ENCODE measurements at places on chromosomes 7 and 10. TPM values are rescaled to one million over a fixed set of nuclear protein-coding genes. Genes with fewer than 3 reads are reported as not detected.

Gene DYNC1I1
- not detected for total RNA-seq

Gene CISD1
- total RNA-seq: 6.3 TPM

Gene IFIT1B
- not detected for total RNA-seq

Gene FAM24B
- total RNA-seq: 11.7 TPM

Gene RHBDD2
- 34.1 TPM for total RNA-seq

Gene SPDYE16
- 0.53 TPM for total RNA-seq

Gene FFAR4
- not detected for total RNA-seq

Gene ACTL6B
- not detected for total RNA-seq

GRCh38 chr10:12697764-12698163 is 303.7 kb downstream of the CCDC3 start:
- H3K4me3 ChIP-seq: no peak overlapping the region
- no peaks in the 10 kb centered on the region for H3K4me1 ChIP-seq
- H3K27ac ChIP-seq: no peak overlapping the region
- DNase-seq: no peak
- H3K36me3 ChIP-seq: peaks cover 8% of the 10 kb centered on the region

DNA sequence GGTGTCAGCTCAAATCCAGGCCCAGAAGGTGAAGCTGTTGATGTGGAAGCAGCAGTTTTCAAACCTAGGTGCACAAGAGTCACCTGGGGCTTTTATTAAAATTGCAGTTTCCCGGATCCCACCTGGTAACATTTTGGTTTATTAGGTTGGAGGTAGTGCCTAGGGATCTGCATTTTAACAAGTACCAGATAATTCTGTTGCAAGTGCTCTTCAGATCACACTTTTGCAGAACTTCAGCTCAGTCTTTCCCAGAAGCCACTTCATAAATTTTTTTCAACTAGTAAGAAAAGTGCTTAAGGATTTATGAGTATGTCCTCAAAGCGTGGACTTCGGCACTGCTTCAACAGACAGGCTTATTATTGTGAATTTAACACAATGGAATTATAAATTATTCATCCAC is 213.8 kb downstream of the ADRA2A start:
- no peaks in the 10 kb centered on the region for H3K27me3 ChIP-seq
- no peak overlapping the region for H3K4me3 ChIP-seq
- no peak overlapping the region for H3K27ac ChIP-seq
- H3K36me3 ChIP-seq: no peaks in the 10 kb centered on the region
- H3K4me1 ChIP-seq: no peaks in the 10 kb centered on the region
- DNase-seq: no peak

GRCh38 chr10:121683366-121683765 is 85.1 kb upstream of the FGFR2 start:
- H3K4me1 ChIP-seq: no peaks in the 10 kb centered on the region
- no peak overlapping the region for H3K4me3 ChIP-seq

DNA sequence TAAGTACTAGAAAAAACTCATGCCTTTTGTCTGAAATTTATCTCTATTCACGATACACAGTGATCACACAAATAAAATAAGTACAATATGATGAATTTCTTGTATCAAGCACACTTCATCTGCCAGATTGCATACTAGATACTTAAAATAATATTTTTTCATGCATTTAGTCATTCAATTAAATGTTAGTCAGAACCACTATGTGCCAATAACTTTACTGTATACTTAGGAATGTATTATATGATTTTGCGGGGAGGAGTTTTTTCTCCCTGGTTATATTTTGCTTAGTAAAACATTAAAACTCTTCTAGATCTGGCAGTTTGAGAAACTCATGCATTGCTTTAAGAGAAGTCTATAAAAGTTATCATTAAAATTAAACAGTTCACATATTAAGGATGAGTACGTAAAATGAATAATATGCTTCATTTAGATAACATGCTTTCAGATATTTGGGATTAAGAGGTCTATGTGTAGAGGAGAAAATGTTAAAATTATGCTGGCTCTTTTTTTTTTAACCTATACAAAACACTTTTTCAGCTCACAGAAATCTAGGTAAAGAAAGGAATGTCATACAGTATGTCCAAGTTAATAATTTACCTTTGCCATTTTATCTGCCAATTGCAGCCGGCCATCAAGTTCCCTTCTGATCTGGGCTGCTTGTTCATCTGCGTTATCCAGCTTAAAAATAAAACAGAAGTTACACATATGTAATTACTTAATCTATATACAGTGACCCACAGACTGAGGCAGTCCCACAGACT is 70.1 kb downstream of the RNF133 start:
- H3K4me3 ChIP-seq: no peak overlapping the region
- DNase-seq: no peak
- no peaks in the 10 kb centered on the region for H3K4me1 ChIP-seq
- H3K27ac ChIP-seq: no peak overlapping the region
- H3K36me3 ChIP-seq: no peaks in the 10 kb centered on the region
- H3K27me3 ChIP-seq: no peaks in the 10 kb centered on the region

DNA sequence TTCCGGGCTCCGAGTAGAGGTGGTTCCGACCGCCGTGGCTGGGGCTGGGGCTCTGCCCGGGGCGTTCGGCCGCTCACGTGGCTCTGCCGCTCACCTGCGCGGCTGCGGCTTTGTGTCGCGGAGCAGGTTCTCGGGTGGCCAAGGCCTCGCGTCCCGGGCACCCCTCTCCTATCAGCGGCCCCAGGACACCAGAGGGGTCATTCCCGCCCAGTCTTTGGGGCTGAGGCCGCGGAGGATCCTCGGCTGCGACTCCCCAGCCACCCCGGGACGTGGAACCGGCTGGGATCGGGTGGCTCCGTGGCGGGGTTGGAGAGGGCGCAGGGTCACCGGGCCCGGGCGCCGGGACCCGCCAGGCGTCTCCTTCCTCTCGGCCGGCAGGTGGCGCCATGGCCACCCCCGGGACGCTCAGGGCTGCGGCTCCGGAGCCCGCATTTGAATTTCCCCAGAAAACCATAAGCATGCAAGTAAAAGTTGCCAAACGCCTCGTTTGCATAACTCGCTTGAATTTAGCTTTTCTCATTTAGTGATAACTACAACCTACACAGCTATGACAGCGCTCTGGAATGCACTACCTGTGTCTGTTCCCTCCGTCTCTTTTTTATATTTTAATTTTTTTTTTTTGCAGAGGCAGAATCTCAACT is 1.2 kb downstream of the COL26A1 start:
- H3K36me3 ChIP-seq: no peaks in the 10 kb centered on the region
- H3K4me1 ChIP-seq: peaks cover 21% of the 10 kb centered on the region
- H3K27me3 ChIP-seq: peaks cover 2% of the 10 kb centered on the region
- no peak overlapping the region for H3K27ac ChIP-seq
- peak; percentile 84 for DNase-seq

GRCh38 chr7:40749877-40750276 is 615.1 kb downstream of the SUGCT start:
- H3K27ac ChIP-seq: no peak overlapping the region
- H3K4me1 ChIP-seq: no peaks in the 10 kb centered on the region
- H3K4me3 ChIP-seq: no peak overlapping the region
- H3K36me3 ChIP-seq: no peaks in the 10 kb centered on the region
- DNase-seq: no peak

GRCh38 chr7:24721481-24722001 is 35.7 kb downstream of the GSDME start:
- no peaks in the 10 kb centered on the region for H3K36me3 ChIP-seq
- peak; percentile 26 for DNase-seq
- H3K4me1 ChIP-seq: peaks cover 57% of the 10 kb centered on the region
- H3K27me3 ChIP-seq: no peaks in the 10 kb centered on the region
- no peak overlapping the region for H3K4me3 ChIP-seq

DNA sequence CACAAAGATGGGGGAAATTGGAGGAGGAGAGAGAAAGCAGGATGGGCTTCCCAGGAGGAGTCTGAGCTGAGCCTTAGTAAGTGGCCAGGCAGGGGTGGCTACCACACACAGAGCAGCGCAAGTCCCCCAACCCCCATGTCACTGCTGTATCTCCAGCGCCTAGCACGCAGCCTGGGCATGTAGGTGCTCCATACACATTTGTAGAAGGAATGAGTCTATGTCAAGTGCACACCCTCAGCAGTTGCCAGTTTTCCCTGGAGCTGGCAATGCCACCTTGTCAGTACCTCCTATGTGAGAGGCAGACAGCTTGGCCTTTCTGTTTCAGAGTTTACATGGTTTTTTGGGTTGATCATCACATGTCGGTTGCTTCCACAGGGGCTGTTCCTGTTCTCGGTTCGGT is 116.1 kb downstream of the CLEC2L start:
- no peaks in the 10 kb centered on the region for H3K27me3 ChIP-seq
- no peak for DNase-seq
- H3K4me3 ChIP-seq: no peak overlapping the region

DNA sequence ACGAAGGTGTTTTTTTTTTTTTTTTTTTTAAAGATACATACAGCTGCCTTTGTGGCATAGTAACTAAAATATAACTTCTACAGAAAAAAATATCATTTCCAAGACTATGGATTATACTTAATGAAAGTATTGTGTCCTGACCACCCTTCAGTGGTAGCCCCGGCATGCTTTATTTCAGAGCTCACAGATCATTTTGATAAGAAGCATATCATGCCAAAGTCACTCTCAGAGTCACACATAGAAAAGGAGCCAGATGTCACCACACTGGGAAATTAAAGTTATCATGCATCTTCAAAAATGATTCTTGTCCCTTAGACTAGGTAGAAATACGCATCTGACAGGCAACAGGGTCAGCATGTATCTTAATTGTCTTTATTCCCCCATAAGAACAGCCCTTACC is 3.0 kb downstream of the ADARB2 start:
- DNase-seq: no peak
- H3K27me3 ChIP-seq: peaks cover 61% of the 10 kb centered on the region
- H3K4me1 ChIP-seq: peaks cover 34% of the 10 kb centered on the region
- no peak overlapping the region for H3K27ac ChIP-seq

DNA sequence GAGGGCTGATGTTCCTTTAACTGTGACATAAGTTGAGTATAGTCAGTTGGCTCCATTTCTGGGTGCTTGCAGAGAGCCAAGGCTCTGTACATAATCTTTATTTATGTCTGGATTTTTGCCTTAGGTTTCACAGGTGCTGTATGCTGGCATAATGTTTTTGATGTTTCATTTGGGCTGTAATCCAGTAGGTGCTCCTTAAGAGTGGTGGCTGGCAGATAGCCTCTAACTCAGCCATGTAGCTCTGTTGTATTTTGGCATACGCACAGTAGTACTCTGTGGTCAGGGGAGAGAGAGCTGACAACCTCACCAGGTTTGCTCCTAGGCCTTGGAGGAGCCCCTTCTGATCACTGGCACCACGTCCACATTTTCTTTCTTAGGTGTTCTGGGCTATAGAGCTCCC is 61.1 kb downstream of the RNF133 start:
- DNase-seq: no peak
- no peaks in the 10 kb centered on the region for H3K36me3 ChIP-seq
- no peaks in the 10 kb centered on the region for H3K4me1 ChIP-seq
- no peak overlapping the region for H3K4me3 ChIP-seq

DNA sequence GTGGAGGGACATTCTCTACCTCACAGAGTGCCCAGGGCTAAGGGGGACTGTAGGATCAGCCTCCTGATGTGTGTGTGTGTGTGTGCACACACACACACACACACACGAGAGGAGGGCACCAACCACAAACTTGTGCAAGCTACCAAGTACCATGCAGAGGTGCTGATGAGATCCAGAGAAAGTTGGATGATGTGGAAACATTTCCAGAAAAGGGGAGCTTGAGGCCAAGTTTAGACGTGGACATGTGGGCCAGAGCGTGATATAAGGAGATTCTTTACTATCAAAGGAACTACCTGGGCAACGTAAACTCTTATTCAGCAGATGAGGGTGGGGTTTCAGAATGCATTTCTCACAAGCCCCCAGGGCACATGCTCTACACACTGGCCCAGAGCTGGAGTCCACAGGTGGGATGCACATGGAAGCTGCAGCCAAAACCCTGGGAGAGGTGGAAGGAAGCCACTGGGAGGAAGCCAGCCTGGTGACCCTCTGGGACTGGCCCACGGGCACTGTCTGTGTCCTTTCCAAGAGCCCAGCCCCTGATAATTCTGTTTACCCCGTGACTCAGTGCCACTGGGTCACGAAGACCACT is 53.5 kb downstream of the DLG5 start:
- H3K36me3 ChIP-seq: no peaks in the 10 kb centered on the region
- peaks cover 22% of the 10 kb centered on the region for H3K4me1 ChIP-seq
- no peak for DNase-seq
- no peaks in the 10 kb centered on the region for H3K27me3 ChIP-seq
- H3K27ac ChIP-seq: no peak overlapping the region

GRCh38 chr10:131246775-131247174 is 64.7 kb downstream of the TCERG1L start:
- H3K27ac ChIP-seq: no peak overlapping the region
- H3K27me3 ChIP-seq: no peaks in the 10 kb centered on the region
- H3K36me3 ChIP-seq: no peaks in the 10 kb centered on the region
- no peaks in the 10 kb centered on the region for H3K4me1 ChIP-seq

GRCh38 chr7:14432924-14433323 is 443.5 kb upstream of the ETV1 start:
- no peaks in the 10 kb centered on the region for H3K27me3 ChIP-seq
- DNase-seq: no peak
- H3K4me3 ChIP-seq: no peak overlapping the region
- H3K4me1 ChIP-seq: no peaks in the 10 kb centered on the region
- H3K36me3 ChIP-seq: no peaks in the 10 kb centered on the region

GRCh38 chr7:17313194-17313593 is 14.7 kb downstream of the AHR start:
- H3K4me1 ChIP-seq: no peaks in the 10 kb centered on the region
- DNase-seq: no peak
- H3K27me3 ChIP-seq: no peaks in the 10 kb centered on the region

DNA sequence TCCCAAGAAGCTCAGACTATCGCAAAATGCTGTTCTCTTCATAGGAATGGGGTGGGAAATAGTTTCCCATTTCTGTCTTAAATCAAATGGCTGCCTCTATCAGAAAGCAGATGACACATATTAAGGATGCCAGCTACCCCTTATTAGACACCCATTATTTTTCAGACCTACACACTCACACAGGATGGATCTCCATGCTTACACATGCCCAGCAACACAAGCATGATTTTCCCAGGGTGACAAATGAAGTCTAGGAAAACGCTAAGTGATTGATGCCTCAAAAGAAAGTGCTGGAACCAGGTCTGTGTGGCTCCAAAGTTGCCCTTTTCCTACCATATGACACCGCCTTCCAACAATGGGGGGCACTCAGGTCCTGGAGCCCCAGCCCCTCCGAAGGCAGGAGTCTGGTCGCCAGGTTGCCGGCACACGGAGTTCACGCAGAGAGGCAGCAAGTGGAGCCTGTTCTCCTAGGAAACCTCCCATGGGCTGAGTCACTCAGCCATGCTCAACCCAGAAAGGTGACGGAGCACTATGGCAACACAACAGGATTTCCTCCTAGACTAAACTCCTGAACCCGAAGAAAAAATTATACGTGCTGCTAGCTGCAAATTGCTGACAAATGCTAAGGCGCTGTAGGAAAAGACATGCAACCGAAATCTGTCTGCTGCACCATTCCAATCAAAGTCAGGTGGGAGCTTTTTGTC is 19.8 kb downstream of the VOPP1 start:
- DNase-seq: no peak
- no peaks in the 10 kb centered on the region for H3K36me3 ChIP-seq
- H3K27me3 ChIP-seq: no peaks in the 10 kb centered on the region

- no peak overlapping the region for H3K4me3 ChIP-seq
- no peak overlapping the region for H3K27ac ChIP-seq
- H3K27me3 ChIP-seq: no peaks in the 10 kb centered on the region
- DNase-seq: no peak
- H3K36me3 ChIP-seq: no peaks in the 10 kb centered on the region
Observed at GRCh38 chr7:139909379-139910050, 80.5 kb downstream of the TBXAS1 start.

GRCh38 chr10:129853562-129853903 is 110.5 kb downstream of the EBF3 start:
- H3K4me3 ChIP-seq: no peak overlapping the region
- H3K4me1 ChIP-seq: no peaks in the 10 kb centered on the region
- no peak overlapping the region for H3K27ac ChIP-seq
- no peaks in the 10 kb centered on the region for H3K27me3 ChIP-seq
- no peak for DNase-seq

All from B cell (primary cell).